ENCODE measurements at places on chromosomes 1 and 21.
A peak's percentile ranks its signal among the peaks of the same experiment; 100 is the strongest.

GRCh38 chr1:208243527-208243966 lies 637 bp downstream of the PLXNA2 start:
- DNase-seq = no peak

GRCh38 chr1:165551469-165551868 lies 7.7 kb downstream of the LRRC52 start:
- DNase-seq = no peak

- no peak for DNase-seq
These were observed 260.4 kb downstream of the PTPRU start for GRCh38 chr1:29496701-29497100.

DNA sequence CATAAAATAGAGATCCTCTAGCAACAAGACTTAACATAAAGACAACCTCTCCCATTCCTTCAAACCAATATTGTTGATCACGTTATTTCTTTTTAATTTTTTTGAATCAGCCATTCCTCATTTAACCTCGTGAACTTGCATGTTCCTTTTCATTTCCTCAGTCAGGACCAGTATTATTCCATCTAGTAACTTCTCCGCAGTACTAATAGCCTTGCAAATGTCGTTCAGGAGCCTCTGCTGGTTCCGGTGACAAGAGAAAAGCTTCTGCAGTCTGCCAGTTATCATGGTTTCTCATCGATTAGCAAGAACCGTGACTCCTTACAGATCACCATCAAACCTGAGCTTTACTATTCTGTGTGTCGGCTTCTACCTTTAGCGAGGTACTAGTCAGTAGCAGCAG lies 3.0 kb downstream of the APP start:
- peak; percentile 22 for DNase-seq

- DNase-seq = no peak
These were observed 5.3 kb upstream of the EVA1B start for GRCh38 chr1:36328713-36329112.

- DNase-seq = no peak
These were observed 88.5 kb upstream of the NFASC start for GRCh38 chr1:204782118-204782700.

DNA sequence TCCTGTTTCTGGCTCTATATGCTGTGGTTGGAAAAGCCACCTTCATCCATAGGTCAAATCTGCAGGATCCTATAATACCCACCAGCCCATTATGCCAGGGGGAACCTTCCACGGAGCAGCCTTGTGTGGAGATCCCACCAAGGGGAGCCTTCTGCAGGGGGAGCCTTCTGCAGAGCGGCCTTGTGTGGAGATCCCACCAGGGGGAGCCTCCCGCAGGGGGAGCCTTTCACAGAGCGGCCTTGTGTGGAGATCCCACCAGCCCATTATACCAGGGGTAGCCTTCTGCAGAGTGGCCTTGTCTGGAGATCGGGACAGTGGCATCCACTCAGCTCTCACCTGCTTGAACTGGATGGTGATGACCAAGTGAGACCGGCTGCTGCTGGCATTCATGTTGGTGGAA lies 85.3 kb downstream of the SCCPDH start:
- DNase-seq = no peak

Data from cerebellar nuclear complex (tissue), 1 donor.